ENCODE measurements at places on chromosomes 7 and 10.

- DNase-seq: no peak
Observed at GRCh38 chr10:69797959-69798358, 3.7 kb upstream of the COL13A1 start.

DNA sequence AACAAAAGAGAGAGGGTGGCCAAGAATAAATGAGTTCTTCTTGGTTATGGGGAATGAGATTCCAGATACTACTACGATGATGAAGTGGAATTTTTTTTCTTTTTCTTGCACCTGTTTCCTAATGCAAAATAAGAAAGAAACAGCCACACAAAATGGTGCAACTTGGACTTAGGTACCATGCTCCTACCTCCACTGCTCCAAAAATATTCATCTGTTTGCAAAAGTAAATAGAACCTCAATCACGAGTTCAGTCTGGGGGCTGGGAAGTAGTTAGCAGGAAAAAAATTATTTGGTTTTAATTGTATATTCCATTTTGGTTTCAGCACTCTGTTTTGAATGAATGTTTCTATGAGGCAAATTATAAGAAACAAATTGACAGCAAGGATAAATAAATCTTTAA, 73.5 kb downstream of the SLC25A13 start:
- no peak for DNase-seq

DNA sequence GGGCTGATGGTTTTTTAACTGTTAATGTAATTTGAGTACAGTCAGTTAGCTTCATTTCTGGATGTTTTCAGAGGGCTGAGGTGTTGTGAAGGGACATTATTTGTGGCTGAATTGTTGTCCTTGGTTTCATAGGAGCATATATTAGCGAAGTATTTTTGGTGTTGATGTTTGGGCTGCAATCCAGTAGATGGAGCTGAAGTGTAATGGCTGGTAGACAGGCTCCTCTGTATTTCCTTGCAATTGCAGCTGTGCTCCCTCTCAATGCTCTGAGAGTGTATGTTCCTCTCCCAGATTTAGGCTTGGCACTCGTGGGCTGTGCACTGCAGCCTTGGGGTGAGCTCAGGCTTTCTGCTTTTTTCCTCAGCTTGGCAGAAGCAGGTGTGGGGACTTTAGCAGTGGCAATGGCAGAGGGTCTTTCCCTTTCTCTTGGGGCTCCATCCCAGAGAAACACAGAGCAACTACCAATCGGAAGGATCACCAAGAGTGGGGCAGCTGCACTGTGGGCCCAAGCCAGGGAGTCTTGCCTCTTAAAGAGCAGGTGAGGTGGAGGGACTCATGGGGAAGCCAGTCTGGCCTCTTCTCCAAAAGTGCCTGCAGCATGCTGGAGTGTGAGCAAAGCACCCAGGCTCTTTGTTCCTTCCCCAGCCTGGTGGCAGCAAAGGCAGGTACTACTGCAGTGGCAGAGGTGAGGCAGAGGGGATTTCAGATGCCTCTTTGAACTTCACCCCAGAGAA, 544.4 kb downstream of the SH2D4B start:
- no peak for DNase-seq

GRCh38 chr7:102258749-102259107, 27.9 kb upstream of the SH2B2 start:
- no peak for DNase-seq

DNA sequence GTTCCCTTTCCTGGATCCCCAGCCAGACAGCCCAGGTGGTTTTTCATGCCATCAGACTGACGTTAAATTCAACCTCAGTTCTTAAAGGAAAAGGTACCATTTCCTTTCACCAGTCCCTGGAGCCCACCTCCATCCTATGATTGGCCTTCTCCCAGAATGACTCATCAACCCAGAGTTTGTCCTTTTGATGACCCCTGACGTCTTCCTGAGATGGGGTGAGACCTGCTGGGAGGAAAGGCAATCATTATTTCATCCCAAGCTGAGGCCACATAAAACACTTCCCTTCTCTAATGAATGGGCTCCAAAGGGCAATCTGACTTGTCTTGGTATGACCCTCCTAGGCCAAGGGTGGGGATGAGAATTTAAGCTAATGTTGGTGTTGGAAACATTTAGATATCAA, 750.7 kb downstream of the SUGCT start:
- DNase-seq: no peak

- peak; percentile 62 for DNase-seq
Observed at GRCh38 chr7:51647931-51648351, 331.3 kb upstream of the COBL start.

DNA sequence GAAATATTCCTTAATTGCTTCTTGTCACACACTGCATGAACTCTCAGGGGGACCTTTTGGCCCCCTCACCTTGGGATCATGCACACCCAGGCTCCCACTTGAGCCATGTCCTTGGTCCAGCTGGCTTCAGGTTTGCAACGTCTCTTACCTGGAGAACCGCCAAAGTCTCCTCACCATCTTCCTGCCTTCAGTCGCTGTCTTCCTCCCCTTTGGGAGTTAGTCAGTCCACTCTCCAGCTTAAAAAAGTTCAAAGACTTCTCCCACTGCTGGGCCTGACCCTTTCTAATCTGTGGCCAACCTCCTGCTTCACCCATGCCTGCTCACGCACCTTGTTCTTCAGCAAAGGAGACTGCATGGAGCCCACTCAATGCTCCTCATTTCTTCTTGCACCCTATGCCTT, 82.6 kb upstream of the LRRC4 start:
- no peak for DNase-seq

DNA sequence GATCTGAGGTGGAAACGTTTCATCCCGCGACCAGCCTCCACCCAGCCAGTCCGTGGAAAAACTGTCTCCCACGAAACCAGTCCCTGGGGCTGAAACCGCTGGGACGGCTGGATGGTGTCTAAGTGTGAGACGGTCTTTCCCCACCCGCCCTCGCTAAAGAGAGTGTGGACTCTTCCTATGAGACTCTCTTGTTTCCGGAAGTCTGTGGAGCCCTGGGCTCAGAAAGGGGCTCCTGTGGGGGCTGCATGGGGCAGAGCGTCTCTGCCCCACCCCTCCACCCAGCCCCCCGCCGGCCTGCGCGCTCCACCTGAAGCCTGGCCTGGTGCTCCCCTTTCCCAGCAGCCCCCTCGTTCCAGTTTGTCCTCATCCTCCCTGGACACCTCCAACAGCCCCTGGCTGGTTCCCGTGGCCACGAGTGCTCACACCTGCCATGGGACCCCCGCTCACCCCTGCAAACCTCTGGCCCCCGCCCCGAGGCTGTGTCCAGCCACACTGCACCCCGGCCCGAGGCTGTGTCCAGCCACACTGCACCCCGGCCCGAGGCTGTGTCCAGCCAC, 28.7 kb downstream of the CFAP46 start:
- DNase-seq: no peak

DNA sequence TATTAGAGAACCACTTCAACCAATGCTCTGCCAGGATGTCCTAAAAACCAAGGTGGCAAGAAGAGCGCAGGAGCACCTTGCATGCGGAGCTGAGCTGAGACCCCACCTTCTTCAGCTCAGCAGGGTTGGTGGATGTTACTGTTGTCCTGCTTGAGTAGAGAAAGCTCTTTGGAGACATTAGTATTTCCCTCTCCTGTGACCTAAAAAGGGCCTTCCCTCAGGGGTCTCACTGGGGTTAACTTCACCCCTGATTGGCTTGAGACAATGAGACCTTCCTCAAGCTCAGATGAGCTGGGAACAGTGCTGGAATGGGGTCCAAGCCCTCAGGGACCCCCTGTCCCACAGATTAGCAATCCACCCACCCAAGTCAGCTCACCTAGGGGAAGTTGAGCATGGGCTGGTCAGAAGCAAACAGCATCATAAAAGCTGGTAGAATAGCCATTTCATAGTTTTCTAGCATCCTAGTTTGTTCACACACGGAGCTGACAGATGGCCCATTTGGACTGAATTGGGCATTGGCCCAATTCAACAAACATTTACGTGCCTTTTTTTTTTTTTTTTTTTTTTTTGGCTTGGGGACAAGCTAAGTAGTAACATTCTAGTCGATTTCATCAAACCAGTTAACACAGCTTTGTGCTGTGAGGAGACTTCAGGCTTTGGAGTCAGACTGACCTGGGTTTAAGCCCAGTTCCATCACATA, 100.6 kb upstream of the HABP2 start:
- no peak for DNase-seq

GRCh38 chr7:96676919-96677318, 32.7 kb downstream of the SEM1 start:
- DNase-seq: no peak

DNA sequence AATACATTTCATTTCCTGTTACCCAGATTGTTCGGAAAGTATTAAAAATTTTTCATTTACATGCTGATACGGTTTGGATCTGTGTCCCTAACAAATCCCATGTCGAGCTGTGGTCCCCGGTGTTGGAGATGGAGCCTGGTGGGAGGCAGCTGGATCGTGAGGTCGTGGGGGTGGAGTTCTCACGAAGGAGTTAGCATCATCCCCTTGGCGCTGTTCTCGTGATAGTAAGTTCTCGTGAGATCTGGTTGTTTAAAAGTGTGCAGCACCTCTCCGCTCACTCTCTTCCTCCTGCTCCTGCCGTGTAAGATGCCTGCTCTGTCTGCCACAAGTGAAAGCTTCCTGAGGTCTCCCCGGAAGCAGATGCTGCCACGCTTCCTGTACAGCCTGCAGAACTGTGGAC, 30.9 kb downstream of the PLEKHS1 start:
- DNase-seq: no peak

DNA sequence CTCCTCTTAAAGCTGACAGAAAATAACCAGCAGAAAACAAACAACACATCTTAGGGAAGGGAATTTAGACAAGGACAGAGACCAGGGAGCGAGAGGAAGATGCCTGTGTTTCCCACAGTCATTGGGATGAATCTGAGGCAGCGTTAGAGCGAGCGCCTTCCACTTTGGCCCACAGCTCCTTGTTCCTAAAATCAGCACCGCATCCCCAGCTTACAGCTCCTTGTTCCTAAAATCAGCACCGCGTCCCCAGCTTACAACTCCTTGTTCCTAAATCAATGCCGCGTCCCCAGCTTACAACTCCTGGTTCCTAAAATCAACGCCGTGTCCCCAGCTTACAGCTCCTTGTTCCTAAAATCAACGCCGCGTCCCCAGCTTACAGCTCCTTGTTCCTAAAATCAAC, 593.3 kb downstream of the PTPRN2 start:
- DNase-seq: no peak

- no peak for DNase-seq
Observed at GRCh38 chr7:128405471-128406313, 4.1 kb downstream of the IMPDH1 start.

DNA sequence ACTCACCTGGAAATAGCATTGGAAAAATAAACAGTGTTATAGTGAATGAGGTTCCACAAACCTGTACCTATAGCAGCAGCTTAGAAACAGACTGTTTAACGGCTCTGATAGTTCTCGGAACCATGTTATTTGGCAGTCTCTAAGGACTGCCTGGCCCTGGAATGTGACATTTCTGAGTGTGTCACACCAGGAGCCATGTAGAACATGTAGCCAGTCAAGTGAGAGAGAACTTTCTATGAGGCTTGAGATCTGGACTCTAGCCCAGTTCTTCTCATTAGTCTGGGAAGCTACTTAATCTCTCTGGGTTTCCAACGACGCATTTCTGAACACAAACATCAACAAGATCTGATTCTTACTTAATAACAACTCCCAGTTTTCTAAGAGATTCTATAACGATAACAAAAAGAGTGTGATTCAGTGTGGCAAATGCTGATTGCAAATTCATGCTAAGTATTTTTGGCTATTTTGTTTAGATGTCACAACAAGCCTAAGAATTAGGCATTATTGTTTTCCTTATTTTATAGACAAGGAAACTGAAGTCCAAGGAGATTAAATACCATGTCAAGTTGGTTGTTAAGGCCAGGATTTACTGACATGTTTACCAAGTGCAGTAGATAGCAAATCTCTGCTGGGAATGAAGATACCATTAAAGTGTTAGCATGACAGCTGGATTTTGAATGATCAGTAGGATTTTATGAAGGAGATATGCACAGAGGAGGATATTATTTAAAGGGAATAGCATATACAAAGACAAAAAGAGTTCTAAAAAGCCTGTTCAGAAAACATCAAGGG, 47.2 kb downstream of the APBB1IP start:
- DNase-seq: no peak

DNA sequence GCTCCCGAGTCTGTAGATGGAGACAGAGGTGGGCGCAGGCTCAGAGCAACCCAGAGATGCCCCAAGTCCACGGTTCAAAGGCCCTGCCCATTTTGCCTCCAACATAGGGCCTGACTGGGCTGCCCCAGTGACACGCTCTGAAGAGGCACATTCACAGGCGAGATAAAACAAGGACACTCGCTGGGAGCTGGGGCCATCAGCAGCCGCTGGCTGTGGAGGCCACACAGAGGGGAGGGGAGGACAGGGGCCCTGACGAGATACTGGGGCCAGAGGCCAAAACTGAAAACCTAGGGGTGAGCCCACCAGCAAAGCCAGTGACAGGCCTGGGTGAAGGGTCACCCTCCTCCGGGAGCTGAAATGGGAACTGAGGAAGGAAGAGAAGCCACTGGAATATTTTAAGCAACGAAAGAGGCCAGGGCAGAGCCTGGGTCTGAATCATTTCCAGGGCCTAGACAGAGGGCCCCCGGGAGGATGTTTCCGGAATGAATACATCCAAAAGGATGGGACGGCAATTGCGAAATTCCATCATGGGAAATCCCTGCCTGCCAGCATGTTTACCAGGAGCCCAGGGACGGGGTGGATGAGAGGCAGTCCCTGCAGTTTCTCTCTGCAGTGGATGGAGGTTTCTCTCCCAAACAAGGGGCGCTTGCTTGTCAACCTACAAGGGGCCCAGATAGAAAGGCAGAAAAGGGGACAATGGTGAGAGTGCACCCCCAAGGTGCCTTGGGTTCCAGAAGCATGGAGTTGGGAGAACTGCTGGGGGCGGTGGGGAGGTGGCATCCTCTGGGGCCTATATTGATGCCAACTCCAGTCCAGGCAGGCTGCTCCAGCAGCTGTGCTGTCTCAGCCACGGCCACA, 29.0 kb upstream of the HSPA12A start:
- DNase-seq: no peak

- no peak for DNase-seq
Observed at GRCh38 chr10:79268742-79269141, 78.5 kb upstream of the PPIF start.

- no peak for DNase-seq
Observed at GRCh38 chr10:95214793-95215192, 20.8 kb downstream of the ACSM6 start.

- no peak for DNase-seq
Observed at GRCh38 chr7:73740771-73741170, 2.2 kb upstream of the ABHD11 start.
